H9 (cell line): ENCODE measurements at places on chromosomes 6 and 20. TPM values are rescaled to one million over a fixed set of nuclear protein-coding genes. Genes with fewer than 3 reads are reported as not detected.

GRCh38 chr6:134021396-134022122 lies 30.9 kb downstream of the SLC2A12 start:
- DNase-seq: no peak

GRCh38 chr6:158409451-158409850 lies 97.2 kb downstream of the TULP4 start:
- DNase-seq: no peak

Gene C20orf204
- total RNA-seq: 1.3 and 2.2 TPM in 2 replicates

- DNase-seq: no peak
Measured at GRCh38 chr6:68046756-68047155, 588.3 kb upstream of the ADGRB3 start.

GRCh38 chr6:33432546-33432945 lies 12.7 kb downstream of the SYNGAP1 start:
- DNase-seq: no peak

GRCh38 chr6:41706876-41707564 lies 28.4 kb downstream of the TFEB start:
- DNase-seq: no peak

Gene SUMO4
- 0.77 and 1.5 TPM in 2 replicates for total RNA-seq

DNA sequence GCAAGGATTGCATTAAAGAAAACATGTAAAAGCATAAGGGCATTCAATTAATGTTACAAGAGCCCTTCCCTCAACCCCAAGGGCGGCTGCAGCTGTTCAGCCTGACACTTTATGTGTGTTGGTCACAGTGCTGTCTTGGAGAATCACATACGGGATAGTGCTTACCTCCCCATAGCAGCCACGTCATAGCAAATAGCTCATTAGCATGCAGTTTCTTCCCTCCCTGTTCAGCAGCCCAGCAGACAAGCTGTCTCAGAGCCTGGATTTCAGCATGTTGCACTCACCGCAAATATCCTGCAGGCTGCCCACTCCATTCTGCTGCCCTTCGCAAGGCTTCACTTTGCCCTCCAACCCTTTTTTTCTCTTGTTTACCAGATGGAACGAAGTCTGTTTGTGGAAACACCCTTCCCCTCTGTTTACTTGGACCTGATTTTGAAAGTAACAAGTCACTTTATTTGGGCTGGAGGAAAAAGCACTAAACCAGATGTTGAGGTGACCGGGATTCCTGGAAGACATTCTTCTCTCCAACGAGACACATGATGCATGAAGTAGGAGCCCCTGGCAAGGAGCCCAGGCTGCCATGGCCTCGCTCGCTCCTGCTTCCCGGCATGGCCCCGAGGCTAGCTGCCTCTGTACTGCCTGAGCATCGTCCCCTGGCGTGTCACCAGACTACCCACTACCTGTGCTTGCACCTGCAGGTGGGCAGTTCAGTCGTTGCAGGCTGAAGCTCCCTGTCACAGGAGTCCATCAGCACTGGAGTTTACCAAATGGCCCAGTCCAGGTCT lies 151.6 kb upstream of the GMDS start:
- no peak for DNase-seq

Gene PKIG
- 23.0 and 27.0 TPM in 2 replicates for total RNA-seq

- no peak for DNase-seq
Measured at GRCh38 chr20:7347409-7347808, 579.9 kb downstream of the BMP2 start.

Gene VSTM2L
- total RNA-seq: 2.1 and 2.2 TPM in 2 replicates

DNA sequence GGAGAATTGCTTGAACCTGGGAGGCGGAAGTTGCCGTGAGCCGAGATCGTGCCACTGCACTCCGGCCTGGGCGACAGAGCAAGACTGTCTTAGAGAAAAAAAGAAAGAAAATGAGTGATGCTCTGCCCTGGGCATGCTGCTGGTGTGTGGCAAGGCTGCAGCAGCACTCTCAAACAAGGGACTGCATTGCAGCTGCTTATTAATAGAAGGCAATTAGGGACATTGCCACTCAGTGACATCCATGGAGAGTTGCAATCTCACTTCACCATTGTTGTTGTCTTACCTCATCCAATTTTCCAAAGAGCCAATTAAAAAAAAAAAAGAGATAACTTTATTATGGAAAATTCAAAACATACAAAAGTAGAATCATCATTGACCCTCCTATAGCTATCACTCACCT lies 131.1 kb downstream of the LRRC1 start:
- DNase-seq: no peak

Gene THBD
- total RNA-seq: 0.15 and 0.28 TPM in 2 replicates

DNA sequence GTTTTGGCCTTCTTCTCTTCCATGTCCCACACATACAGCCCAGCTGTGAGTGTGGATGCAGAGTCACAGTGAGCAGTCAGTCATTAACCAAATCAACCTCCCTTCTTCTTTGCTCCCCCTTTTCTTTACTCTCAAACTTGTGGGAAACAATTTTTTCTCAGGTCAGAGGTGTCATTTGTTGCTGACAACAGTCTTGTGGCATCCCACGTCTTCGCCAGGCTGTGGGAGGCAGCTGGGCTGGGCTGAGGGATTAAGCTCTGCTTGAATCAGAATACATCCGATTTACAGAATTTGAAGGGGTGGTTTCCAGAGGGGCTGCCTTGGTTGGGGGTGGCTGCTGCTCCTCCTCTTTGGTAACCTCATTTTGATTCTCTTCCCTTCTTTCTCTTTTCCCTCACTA lies 40.5 kb downstream of the SCGN start:
- no peak for DNase-seq

Gene RIPOR3
- 0.46 and 0.48 TPM in 2 replicates for total RNA-seq

Gene C20orf141
- not detected in 2 replicates for total RNA-seq

GRCh38 chr6:36136034-36136433 lies 5.7 kb downstream of the MAPK13 start:
- no peak for DNase-seq

GRCh38 chr20:63051911-63052310 lies 45.1 kb upstream of the BHLHE23 start:
- DNase-seq: no peak
